ENCODE measurements at places on chromosomes 3 and 15.

GRCh38 chr15:26097216-26097615 is 234.1 kb upstream of the ATP10A start:
- DNase-seq: no peak

- no peak for DNase-seq
Observed at GRCh38 chr3:59411694-59412093, 361.9 kb upstream of the CFAP20DC start.

GRCh38 chr15:78004919-78005634 is 72.4 kb downstream of the TBC1D2B start:
- DNase-seq: no peak

DNA sequence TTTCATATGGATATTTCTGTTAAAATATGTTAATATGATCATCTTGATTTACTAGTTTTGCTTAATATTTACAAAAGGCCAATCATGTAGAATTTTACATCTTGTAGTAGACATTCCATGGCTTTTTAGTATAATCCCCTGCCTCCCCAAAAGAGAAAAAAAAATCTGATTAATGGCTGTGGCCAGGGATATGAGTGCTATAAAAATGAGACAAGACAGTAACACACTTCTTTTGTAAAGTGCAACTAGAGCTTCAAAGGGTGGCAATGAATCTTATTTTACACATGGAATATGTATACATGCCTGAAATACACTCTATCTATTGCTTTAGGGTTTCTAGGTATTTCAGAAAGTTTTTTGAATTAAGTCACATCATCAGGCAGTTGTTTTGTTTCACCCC is 112.2 kb upstream of the NANOGP8 start:
- DNase-seq: no peak

GRCh38 chr3:22585504-22585903 is 617.6 kb upstream of the UBE2E2 start:
- peak; percentile 88 for DNase-seq

- DNase-seq: no peak
Observed at GRCh38 chr3:143203848-143204247, 84.3 kb downstream of the CHST2 start.

GRCh38 chr3:193729601-193730000 is 136.6 kb downstream of the OPA1 start:
- no peak for DNase-seq

- DNase-seq: peak; percentile 20
Observed at GRCh38 chr3:39110041-39110639, 2.7 kb downstream of the TTC21A start.
